Astrocyte of the spinal cord (primary cell): ENCODE measurements at places on chromosomes 1 and 21.

DNA sequence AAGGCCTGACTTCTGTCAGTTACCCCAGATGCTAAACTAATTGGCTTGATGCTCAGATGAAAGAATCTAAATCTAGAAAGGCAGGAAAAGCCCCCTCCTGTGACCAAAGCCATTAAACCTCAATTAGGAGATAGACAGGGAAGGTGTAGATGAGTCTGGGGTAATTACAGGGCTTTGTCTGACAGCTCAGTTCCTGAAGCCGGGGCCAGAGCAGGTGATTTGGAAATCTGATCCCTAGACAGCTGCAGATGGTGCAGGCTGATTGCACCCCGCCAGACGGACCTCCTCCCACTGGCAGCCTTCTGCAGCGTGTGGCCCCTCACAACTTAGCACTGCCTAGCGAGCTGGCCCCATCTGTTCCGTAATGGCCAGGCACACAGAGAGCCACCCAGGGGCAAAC is 395.1 kb downstream of the HLX start:
- no peak for DNase-seq

- DNase-seq: no peak
Observed at GRCh38 chr1:245512980-245513578, 358.3 kb downstream of the KIF26B start.

GRCh38 chr1:30515755-30516484 is 207.5 kb downstream of the MATN1 start:
- DNase-seq: no peak

DNA sequence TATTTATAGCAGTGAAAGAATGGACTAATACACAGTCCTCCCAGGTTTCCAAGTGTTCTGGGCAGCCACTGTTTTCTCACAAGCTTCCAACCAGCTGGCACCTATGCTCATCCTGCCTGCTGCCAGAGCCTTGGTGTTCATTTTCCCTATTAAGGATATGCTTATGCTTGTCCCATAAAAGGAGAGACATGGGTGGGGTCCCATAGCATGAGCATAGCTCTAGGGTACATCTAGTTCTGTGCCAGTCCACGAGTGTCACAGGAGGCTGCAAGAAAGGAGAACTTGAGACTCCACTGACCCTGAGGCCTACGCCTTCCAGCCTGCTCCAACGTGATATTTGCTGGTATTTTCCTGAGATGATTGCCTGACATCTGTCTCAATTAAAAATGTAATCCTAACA is 192.4 kb upstream of the PTGFR start:
- no peak for DNase-seq
